ENCODE measurements at places on chromosomes 4 and X. TPM values are rescaled to one million over a fixed set of nuclear protein-coding genes. Genes with fewer than 3 reads are reported as not detected.

DNA sequence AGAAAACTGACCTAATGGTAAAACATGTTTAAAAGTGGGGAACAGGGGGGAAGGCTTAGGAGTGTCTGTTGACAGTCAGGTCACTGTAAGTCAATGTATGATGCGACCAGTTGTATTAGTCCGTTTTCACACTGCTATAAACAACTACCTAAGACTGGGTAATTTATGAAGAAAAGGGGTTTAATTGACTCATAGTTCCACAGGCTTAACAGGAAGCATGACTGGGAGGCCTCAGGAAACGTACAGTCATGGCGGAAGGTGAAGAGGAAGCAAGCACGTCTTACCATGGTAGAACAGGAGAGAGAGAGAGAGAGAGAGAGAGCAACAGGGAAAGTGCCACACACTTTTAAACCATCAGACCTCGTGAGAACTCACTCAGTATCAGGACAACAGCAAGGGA lies 13.0 kb upstream of the PLAC1 start:
- no peaks in the 10 kb centered on the region for H3K4me1 ChIP-seq
- H3K36me3 ChIP-seq: no peaks in the 10 kb centered on the region
- no peaks in the 10 kb centered on the region for H3K27me3 ChIP-seq
- no peak for DNase-seq

- peak; percentile 49 for DNase-seq
- peaks cover 100% of the 10 kb centered on the region for H3K27me3 ChIP-seq
- no peaks in the 10 kb centered on the region for H3K36me3 ChIP-seq
- H3K4me3 ChIP-seq: peak overlapping the region; percentile 57
- H3K4me1 ChIP-seq: peaks cover 37% of the 10 kb centered on the region
- H3K27ac ChIP-seq: no peak overlapping the region
Measured at GRCh38 chr4:110631584-110632505, 9.0 kb upstream of the PITX2 start.

- H3K27ac ChIP-seq: no peak overlapping the region
- DNase-seq: no peak
- no peak overlapping the region for H3K4me3 ChIP-seq
Measured at GRCh38 chr4:6573551-6573950, 1.4 kb upstream of the MAN2B2 start.

GRCh38 chr4:178080312-178080711 lies 638.1 kb upstream of the AGA start:
- H3K36me3 ChIP-seq: no peaks in the 10 kb centered on the region
- no peak overlapping the region for H3K4me3 ChIP-seq
- no peak for DNase-seq
- no peaks in the 10 kb centered on the region for H3K27me3 ChIP-seq

GRCh38 chrX:87634361-87634760 lies 116.8 kb downstream of the KLHL4 start:
- no peaks in the 10 kb centered on the region for H3K27me3 ChIP-seq
- no peaks in the 10 kb centered on the region for H3K36me3 ChIP-seq
- H3K4me3 ChIP-seq: no peak overlapping the region
- DNase-seq: no peak
- no peaks in the 10 kb centered on the region for H3K4me1 ChIP-seq

- H3K27me3 ChIP-seq: no peaks in the 10 kb centered on the region
- H3K36me3 ChIP-seq: no peaks in the 10 kb centered on the region
- DNase-seq: no peak
- H3K4me3 ChIP-seq: no peak overlapping the region
- no peaks in the 10 kb centered on the region for H3K4me1 ChIP-seq
Measured at GRCh38 chr4:23269566-23269965, 576.8 kb downstream of the GBA3 start.

- H3K36me3 ChIP-seq: peaks cover 53% of the 10 kb centered on the region
- H3K4me3 ChIP-seq: no peak overlapping the region
- H3K27me3 ChIP-seq: no peaks in the 10 kb centered on the region
- DNase-seq: no peak
Measured at GRCh38 chrX:1427756-1428155, 25.0 kb downstream of the ASMTL start.

DNA sequence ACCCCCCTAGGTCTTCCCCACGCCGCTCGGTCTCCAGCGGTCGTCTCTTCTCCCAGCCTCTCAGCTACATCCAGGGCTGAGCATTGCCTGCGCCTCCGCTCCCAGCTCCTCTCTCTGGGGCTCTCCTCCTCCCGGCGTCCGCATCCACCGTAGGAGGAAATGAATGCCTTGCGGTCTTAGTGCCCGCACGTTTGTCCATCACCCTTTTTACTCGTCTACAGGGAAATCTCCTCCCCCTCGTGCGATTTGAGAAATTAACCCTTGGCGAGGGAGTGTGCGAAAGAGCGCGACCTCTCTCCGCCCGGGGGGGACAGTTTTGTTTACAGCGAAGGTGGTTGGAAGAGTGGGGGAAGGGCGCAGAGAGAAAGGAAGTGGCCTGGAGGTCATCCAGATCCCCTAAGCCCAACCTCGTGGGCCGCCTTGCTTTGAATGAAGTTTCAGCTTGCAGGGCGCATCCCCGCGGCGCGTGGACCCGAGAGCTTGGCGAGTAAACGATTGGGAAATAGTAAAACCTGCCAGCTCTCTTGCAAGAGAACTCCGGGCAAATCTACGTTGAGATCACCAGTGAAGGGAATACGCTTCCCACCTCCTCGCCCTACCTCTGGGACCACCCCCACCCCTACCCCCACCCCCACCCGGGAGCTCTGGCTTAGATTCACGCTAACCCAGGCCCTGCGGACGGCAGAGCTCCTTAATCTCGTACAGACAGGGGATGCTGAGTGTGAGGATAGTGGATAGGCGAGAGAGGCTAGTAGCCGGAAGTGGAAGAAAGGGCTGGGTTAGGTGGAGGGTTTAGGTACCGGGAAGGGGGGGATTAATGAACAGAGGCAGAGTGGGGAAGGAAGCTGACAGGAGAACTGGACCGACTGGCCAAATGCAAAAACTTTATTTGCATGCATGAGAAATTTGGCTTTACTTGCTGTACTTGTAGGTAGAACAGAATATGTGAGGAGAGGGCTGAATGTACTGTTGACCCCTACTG lies at the start of gene ELOVL6:
Gene ELOVL6 (minus strand): TSS at position 181 of the 982 bp plus-strand sequence. CDS start 280 bp downstream, outside the sequence.
- DNase-seq: peak; percentile 54
- H3K36me3 ChIP-seq: no peaks in the 10 kb centered on the region
- peaks cover 37% of the 10 kb centered on the region for H3K4me1 ChIP-seq

DNA sequence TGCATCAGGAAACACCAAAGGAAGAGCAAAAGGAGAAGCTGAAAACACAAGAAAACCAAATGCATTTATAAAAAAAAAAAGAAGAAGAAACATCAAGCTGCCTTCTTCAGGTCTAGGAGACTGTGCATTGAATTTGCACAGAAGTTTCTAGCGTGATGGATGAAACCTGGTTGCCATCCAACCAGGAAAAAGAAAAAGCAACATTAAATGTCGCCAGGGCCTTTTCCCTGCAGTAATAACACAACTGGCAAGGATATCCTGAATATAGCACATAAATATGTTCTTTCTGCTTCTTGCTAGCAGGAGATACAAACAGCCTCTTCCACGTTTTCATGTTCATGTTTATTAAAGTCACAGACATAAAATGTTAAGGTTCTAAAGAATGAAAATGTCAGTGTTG lies 60.8 kb upstream of the ZFP42 start:
- H3K4me3 ChIP-seq: no peak overlapping the region
- no peaks in the 10 kb centered on the region for H3K4me1 ChIP-seq
- no peak for DNase-seq
- H3K27ac ChIP-seq: no peak overlapping the region
- no peaks in the 10 kb centered on the region for H3K27me3 ChIP-seq
- H3K36me3 ChIP-seq: no peaks in the 10 kb centered on the region

- peaks cover 12% of the 10 kb centered on the region for H3K36me3 ChIP-seq
- H3K4me3 ChIP-seq: no peak overlapping the region
- peaks cover 89% of the 10 kb centered on the region for H3K4me1 ChIP-seq
- DNase-seq: no peak
Measured at GRCh38 chr4:147828331-147828905, 96.5 kb downstream of the ARHGAP10 start.

The C1QTNF7 gene
- total RNA-seq: 2.4 TPM

The GATA1 gene
- total RNA-seq: not detected

The TCEAL5 gene
- total RNA-seq: 0.19 TPM

The XAGE3 gene
- not detected for total RNA-seq

The SLC34A2 gene
- total RNA-seq: not detected

The BANK1 gene
- 0.08 TPM for total RNA-seq

Data from left ventricle myocardium inferior (tissue), 1 donor.